Uterus (tissue), 4 donors: ENCODE measurements at places on chromosomes 5 and 9.

DNA sequence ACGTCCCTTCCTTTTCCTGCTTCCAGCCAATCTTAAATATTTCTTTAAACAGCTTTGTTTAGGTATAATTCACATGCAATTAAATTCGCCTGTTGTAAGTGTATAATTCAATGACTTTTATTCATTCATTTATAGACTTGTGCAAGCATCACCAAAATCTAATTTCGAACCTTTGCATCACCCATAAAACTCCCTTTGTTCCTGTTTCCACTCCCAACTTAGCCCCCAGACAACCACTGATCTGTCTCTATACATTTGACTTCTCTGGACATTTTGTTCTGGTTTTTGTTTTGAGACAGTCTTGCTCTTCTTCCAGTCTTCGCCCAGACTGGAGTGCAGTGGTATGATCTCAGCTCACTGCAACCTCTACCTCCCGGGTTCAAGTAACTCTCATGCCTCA is 71.5 kb downstream of the NR6A1 start:
- no peak for DNase-seq

DNA sequence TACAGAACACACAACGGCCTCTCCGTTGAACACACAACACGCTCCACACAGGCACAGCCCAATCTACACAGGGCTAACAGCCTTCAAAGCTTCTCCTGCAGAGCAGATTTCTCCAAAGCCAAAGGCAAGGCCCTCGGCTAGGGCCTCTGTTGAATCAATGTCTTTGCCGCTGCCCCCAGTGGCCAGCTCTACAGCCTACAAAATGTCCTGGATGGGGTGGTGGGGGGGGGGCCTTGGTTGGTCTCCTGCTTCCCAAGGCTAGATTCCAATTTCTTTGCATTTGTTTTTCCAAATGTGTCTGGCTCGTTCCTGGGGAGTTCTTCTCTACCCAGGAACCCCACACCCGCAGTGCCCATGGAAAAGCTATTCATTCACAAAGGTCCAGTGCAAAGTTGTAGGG is 167.2 kb downstream of the PAX5 start:
- DNase-seq: no peak

- no peak for DNase-seq
Observed at GRCh38 chr9:132863096-132863495, 15.0 kb downstream of the AK8 start.

DNA sequence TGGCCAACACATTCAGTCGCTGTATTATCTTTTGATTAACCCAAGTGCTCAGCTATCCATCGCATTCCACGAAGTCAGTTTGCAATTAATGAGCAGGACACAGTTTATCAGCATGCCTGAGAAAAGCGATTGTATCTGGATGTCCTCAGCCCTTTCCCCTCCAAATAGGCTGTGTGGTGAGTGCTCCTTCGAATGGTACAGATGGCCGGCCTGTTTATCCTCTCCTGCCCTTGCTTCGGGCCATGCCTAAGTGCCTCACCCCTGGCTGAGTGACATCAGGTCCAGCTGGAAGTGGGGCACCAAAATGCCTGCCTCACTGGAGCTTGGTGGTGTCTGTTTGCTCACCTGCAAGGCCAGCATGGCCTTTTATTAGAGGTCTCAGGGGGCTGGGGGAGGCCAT is 317.3 kb downstream of the GADD45G start:
- DNase-seq: no peak

- no peak for DNase-seq
Observed at GRCh38 chr9:81619353-81620001, 69.9 kb downstream of the TLE1 start.

DNA sequence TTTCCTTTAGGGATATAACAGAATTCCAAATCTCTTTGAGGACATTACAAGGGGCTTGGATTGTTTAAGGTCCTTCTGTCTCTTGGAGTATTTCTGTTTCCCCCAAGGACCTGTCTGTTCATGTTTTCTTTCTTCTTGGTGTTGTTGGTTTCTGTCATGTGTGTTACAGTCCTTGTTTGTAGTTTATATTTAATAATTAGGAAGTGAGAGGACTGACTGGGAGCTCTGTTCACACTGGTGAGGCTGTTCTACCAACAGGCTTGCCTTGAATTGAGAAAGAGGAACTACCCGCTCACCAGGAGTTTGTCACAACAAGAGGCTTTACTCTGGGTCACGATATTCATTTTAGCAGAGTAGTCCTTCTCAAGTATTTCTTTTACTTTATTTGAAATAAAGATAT is 119.2 kb upstream of the SV2C start:
- DNase-seq: no peak

DNA sequence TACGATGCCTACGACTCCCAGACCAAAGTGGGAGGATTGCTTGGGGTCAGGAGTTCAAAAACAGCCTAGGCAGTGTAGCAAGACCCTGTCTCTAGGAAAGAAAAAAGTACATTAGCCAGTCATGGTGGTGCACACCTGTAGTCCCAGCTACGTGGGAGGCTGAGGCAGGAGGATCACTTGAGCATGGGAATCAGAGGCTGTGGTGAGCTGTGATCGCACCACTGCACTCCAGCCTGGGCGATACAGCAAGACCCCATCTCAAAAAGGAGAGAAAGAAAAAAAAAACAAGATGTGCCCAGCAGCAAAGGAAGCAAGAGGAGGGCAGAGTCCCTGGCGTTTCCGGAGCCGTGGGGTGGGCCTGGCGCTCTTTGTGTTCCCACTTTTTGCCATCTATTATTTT is 79.4 kb upstream of the CACNA1B start:
- no peak for DNase-seq
